Heart right ventricle (tissue), 16 donors: ENCODE measurements at places on chromosomes 3 and 15. TPM values are rescaled to one million over a fixed set of nuclear protein-coding genes. Genes with fewer than 3 reads are reported as not detected.

DNA sequence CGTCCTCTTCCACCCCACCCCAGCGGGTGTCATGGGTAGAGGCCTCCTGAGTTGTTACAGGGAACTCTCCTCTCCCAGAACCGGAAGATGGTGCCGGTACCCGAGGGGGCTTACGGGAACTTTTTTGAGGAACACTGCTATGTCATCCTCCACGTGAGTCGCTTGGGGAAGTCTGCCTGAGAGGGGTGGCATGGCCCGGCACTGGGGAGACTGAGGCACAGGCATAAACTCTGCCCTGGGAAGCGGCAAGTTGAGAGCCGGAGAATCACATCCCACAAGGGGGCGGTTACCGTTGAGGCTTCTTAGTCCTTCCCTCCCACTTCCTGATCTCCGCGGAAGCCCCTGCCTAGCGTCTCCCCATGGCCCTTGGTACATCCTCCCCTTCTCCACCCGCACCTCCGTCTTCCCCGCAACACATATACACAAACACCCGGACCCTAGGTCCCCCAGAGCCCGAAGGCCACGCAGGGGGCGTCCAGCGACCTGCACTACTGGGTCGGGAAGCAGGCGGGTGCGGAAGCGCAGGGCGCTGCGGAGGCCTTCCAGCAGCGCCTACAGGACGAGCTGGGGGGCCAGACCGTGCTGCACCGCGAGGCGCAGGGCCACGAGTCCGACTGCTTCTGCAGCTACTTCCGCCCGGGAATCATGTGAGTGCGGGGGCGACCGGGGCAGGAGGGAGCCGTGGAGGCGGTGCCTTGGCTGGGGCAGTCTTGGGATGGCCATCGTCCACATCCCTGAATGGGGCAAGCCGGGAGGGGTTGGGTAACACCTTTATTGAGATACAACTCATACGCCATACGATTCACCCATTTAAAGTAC lies 3.4 kb downstream of the VILL start:
- peak overlapping the region; percentile 65 for H3K4me3 ChIP-seq
- H3K27ac ChIP-seq: peak overlapping the region; percentile 74
- no peaks in the 10 kb centered on the region for H3K27me3 ChIP-seq
- H3K4me1 ChIP-seq: peaks cover 42% of the 10 kb centered on the region
- no peaks in the 10 kb centered on the region for H3K36me3 ChIP-seq

DNA sequence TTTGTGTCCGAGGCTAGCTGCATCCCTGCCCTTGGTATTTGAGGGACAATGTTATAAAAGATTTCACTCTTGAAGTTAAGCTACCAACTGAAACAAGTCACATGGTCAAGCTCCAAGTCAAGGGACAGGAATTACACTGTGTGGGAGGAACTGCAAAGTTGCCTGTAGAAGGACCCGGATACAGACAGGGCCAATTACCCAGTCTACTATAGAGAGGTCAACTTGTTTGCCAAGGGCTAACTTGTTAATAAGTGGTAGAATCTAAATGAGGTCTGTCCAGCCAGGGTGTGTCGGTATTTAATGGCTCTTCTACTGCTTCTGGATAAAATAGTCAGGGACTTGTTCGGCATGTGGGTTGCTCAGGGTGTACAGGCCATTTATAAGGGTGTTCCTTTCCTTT lies 55.7 kb downstream of the PTPRG start:
- no peak overlapping the region for H3K27ac ChIP-seq
- H3K4me1 ChIP-seq: peaks cover 17% of the 10 kb centered on the region
- no peaks in the 10 kb centered on the region for H3K36me3 ChIP-seq
- no peaks in the 10 kb centered on the region for H3K27me3 ChIP-seq

GRCh38 chr15:40499931-40500330 lies 29.1 kb downstream of the CHST14 start:
- no peaks in the 10 kb centered on the region for H3K36me3 ChIP-seq
- H3K27ac ChIP-seq: no peak overlapping the region
- H3K4me3 ChIP-seq: no peak overlapping the region
- no peak for DNase-seq
- H3K4me1 ChIP-seq: no peaks in the 10 kb centered on the region

GRCh38 chr3:2661078-2661477 lies 449.1 kb downstream of the IL5RA start:
- H3K36me3 ChIP-seq: no peaks in the 10 kb centered on the region
- H3K4me3 ChIP-seq: no peak overlapping the region
- DNase-seq: no peak
- no peaks in the 10 kb centered on the region for H3K4me1 ChIP-seq
- no peaks in the 10 kb centered on the region for H3K27me3 ChIP-seq

GRCh38 chr3:172608575-172608974 lies 85.3 kb upstream of the TNFSF10 start:
- peaks cover 5% of the 10 kb centered on the region for H3K4me1 ChIP-seq
- H3K4me3 ChIP-seq: no peak overlapping the region
- no peaks in the 10 kb centered on the region for H3K27me3 ChIP-seq
- no peaks in the 10 kb centered on the region for H3K36me3 ChIP-seq
- no peak overlapping the region for H3K27ac ChIP-seq

- H3K4me1 ChIP-seq: peaks cover 64% of the 10 kb centered on the region
- no peaks in the 10 kb centered on the region for H3K27me3 ChIP-seq
- no peak for DNase-seq
- H3K27ac ChIP-seq: peak overlapping the region; percentile 100
- H3K36me3 ChIP-seq: no peaks in the 10 kb centered on the region
Measured at GRCh38 chr15:43794269-43795037, 2.3 kb downstream of the SERF2 start.

DNA sequence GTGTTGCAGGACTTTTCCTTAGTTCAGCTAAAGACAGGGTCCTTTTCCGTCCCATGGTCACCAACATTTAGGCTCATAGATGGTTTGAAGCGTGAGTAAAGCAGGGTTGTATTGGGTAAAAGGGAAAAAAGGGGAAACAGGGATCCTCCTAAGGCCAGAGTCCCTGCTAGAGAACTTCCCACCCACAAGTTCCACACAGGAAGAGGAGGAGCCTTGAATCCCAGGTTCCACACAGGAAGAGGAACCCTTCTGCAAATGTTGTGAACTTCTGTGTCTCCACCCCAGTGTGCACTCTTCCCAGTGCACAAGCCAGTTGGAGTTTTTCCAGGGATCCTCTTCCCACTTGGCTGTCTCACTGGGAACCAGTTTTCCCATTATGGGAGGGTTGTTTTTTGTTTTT lies 27.6 kb upstream of the ATP8B4 start:
- H3K27me3 ChIP-seq: no peaks in the 10 kb centered on the region
- no peaks in the 10 kb centered on the region for H3K36me3 ChIP-seq
- DNase-seq: no peak
- no peaks in the 10 kb centered on the region for H3K4me1 ChIP-seq
- H3K27ac ChIP-seq: no peak overlapping the region

DNA sequence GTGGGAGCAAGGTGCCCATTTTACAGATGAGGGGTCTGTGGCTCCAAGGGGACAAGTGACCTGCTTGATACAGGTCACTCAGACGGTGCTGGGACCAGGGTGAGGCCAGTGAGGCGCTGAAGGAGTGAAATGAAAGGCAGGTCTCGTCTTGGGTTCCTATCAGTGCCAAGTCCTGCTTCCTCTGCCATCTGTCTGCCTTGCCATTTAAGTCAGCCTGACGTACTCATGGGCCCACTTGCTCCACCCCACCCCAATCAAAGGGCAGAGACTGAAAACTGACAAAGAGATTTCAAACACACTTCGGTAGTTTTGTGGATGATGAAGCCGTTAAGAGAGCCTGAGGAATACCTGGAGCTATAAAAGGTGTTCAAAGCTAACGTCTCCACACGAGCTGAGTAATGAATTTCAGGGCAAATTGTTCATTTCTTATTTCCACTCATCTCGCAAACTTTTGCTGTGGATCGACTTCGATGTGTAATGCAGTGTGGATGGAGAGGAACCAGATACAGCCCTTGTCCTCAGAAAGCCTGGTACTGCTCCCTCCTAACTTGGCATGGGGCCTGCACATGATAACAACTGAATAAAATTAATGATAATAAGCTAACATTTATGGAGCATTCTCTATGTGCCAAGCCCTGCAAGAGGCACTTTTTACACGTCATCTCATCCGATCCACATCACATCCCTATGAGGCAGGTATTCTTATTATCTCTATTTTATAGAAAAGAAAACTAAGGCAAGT lies 36.6 kb downstream of the ATP2B2 start:
- no peak overlapping the region for H3K27ac ChIP-seq
- peaks cover 7% of the 10 kb centered on the region for H3K4me1 ChIP-seq
- DNase-seq: no peak
- H3K27me3 ChIP-seq: peaks cover 39% of the 10 kb centered on the region
- no peaks in the 10 kb centered on the region for H3K36me3 ChIP-seq

DNA sequence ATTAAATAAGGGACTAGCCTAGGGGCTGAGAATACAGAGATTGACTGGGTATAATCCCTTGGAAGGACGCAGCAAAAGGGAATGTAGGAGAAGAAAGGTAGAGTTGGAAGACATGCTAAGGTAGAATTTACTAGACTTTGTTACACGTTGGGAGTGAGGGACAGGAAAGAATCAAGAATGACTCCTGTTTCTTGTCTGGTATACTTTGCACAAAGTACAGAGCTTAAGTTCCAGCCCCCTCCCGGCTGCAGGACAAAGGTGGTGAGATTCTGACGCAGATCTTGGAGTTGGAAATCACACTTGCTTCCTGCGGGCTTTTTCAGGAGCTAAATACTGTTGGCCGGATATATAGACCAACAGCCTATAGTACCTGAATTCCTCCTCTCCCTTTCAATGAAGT lies 895 bp downstream of the HYKK start:
- peaks cover 15% of the 10 kb centered on the region for H3K4me1 ChIP-seq
- H3K27ac ChIP-seq: peak overlapping the region; percentile 64
- H3K27me3 ChIP-seq: no peaks in the 10 kb centered on the region
- DNase-seq: no peak
- peak overlapping the region; percentile 77 for H3K4me3 ChIP-seq
- no peaks in the 10 kb centered on the region for H3K36me3 ChIP-seq

GRCh38 chr15:31457161-31457560 lies 130.5 kb downstream of the KLF13 start:
- no peak overlapping the region for H3K27ac ChIP-seq
- DNase-seq: no peak
- H3K27me3 ChIP-seq: no peaks in the 10 kb centered on the region
- H3K36me3 ChIP-seq: no peaks in the 10 kb centered on the region

GRCh38 chr3:184512621-184513020 lies 49.0 kb upstream of the EPHB3 start:
- peaks cover 59% of the 10 kb centered on the region for H3K27me3 ChIP-seq
- no peak for DNase-seq
- H3K36me3 ChIP-seq: no peaks in the 10 kb centered on the region
- no peaks in the 10 kb centered on the region for H3K4me1 ChIP-seq
- H3K4me3 ChIP-seq: no peak overlapping the region
- no peak overlapping the region for H3K27ac ChIP-seq

DNA sequence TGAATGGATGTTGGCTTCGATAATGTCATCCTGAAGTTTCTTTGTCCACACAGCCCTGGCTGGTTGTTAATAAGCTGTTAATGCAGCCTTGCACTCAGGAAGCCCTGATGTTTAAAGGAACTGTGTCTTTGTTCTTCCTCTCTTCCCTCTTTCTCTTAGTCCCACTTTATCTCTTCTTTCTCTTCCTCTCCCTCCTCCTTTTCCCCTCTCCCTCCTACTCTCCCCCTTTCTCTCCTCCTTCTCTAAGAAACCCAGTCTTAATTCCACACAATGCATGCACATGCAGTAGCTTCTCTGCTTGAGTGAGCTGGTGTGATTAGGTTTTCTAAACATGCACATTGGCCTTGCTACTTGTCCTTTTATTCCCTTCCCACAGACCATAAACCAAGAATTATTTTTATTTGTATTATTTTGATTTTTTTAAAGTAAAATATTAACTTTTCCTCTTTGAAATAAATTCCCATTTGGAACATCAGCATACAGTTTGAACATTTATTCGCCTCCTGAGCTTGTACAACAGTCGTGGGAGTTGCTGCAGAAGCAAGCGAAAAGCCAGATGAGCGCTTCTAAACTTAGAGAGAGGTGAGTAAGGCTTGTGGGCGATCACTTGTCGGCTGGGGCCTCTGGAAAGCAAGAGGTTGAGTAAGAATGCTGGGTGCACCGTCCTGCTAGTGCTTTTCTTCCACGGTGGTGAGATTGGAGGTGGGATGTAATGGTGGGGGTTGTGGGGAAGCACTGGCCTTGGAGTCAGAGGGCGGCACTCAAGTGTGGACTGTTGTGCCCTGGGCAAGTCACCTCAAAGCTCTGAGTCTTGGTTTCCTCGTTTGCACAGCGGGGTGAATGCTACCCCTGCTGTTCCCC lies 7.2 kb downstream of the GHRL start:
- H3K4me1 ChIP-seq: peaks cover 3% of the 10 kb centered on the region
- no peak for DNase-seq
- no peaks in the 10 kb centered on the region for H3K27me3 ChIP-seq
- peaks cover 42% of the 10 kb centered on the region for H3K36me3 ChIP-seq
- no peak overlapping the region for H3K4me3 ChIP-seq

Gene HRG
- 0.20 TPM for total RNA-seq

Gene TMEM207
- not detected for total RNA-seq

Gene NPAP1
- total RNA-seq: 0.03 TPM

Gene UBE2E1
- total RNA-seq: 60.8 TPM

Gene SCN5A
- total RNA-seq: 132 TPM

Gene LRRC49
- total RNA-seq: 73.4 TPM

Gene A4GNT
- total RNA-seq: not detected
